Thyroid gland (tissue), 4 donors: ENCODE measurements at places on chromosomes 4 and X. TPM values are rescaled to one million over a fixed set of nuclear protein-coding genes. Genes with fewer than 3 reads are reported as not detected.

GRCh38 chr4:172740434-172740833, 428.2 kb upstream of the GALNT7 start:
- DNase-seq: no peak

DNA sequence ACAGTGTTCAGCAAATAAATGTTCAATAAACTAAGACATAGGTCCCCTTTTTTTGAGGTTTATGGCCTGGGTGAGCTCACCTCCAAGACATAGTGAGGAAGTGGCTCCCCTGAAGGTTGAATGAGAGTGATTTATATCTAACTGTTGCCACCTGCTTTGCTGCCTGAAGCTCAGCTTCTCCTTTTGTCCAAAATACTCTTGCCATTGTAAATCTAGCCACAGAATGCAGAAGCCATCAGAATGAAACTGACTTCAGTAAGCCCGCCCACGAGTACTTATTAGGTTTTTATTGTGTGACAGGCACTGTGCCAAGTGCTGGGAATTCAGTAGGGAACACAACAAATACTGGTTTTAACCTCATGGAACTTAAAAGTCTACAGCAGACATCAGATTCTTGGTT, 18.0 kb downstream of the SPINK2 start:
- DNase-seq: peak; percentile 61

DNA sequence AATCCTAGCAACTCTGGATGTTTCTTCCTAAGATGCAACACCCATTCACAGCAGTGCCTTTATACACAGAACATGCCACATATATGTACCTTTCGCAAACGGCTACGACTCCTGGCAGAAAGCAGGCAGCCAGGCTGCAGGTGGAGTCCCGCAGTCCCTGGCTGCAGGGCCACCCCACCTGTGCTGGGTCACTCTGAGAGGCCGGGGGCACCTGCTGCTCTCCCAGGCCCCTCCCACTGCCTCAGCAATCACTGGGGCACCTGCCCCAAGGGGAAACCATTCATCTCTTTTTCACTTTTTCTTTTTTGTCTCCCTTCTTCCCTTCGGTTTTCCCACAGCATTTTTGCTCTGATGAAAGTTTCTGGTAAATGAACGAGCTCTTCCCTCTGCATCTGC, 28.0 kb downstream of the RNF212 start:
- no peak for DNase-seq

DNA sequence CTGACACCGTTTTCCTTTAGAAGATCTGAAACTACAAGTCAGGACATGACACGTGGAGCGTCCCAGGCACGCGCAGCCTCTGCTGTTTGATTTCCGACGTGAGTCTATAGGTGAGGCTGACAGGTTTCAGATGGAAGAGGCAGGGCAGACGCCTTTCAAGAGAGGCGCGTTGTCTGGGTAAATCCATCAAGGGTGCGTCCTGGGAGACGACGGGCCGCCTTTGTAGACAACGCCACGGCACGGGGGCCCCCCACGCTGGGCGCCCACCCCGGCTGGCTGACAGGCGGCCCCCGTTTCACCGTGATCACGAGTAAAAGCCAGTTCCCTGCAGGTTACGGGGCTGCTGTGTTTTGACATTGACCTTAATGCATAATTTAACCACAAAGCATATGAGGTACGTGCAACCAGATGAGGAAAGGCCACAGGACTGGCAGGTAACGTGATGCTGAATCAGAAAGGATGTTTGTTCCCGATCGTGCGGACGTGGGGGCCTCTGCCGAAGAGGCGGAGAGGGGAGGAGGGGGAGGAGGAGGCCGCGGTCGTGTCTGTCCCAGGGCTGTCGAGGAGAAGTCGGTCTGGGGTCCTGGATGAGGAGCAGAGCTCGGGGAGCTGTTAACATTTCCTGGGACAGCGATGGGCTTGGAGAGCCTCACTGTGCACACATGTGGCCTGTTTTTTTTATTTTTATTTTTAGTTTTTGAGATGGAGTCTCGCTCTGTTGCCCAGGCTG, 51.1 kb upstream of the PPP2R3B start:
- no peak for DNase-seq

DNA sequence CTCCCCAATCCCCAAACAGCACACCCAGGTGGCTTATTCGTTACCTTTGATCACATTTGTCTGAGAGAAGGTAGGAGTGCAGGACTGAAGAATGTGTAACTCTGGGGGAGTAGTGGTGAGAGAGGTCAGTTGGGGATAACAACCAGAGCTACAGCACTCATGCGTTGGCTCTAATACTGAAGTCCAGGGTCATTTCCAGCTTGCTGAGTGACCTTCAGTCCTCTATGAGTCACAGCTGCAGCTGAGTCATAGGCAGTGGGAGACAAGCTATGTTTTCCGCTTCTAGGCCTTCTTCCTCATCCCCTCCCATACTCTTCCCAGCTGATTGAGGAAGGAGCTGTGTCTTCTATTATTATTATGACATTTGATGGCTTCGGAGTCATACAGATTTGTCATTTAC, 31.6 kb upstream of the CT47C1 start:
- DNase-seq: peak; percentile 6

- no peak for DNase-seq
Observed at GRCh38 chrX:136689436-136689835, 41.5 kb downstream of the CD40LG start.

DNA sequence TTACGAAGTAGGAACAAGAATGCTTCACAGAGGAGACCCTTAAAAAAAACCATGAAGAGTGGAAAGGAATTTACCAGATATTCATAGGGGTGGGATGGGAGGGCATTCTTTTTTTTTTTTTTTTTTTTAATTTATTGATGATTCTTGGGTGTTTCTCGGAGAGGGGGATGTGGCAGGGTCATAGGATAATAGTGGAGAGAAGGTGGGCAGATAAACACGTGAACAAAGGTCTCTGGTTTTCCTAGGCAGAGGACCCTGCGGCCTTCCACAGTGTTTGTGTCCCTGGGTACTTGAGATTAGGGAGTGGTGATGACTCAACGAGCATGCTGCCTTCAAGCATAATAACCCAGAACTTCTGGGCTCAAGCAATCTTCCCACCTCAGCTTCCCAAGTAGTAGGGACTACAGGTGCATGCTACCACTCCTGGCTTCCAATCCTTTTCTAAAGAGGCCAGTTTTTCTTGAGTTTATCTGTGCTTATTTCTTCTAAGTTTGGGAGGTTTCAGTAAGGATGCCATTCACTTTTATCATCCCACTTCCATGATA, 65.9 kb upstream of the OGT start:
- no peak for DNase-seq

DNA sequence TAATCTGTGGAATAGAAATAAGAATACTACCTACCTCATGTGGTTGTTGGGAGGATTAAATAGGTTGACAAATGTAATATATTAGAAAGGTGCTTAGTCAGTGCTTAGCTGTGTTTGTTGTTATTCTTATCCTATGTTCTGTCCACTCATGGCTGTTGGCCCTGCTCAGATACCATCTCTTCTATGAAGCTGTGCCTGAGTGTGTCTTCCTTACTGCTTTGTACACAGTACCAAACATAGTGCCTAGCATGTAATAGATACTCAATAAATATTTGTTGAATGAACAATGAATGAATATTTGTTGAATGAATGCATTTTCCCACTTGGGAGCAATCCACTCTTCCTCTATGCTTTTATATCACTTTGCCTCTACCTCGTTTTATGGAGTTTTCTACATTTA, 57.2 kb downstream of the NHS start:
- no peak for DNase-seq

- DNase-seq: no peak
Observed at GRCh38 chr4:155657985-155658680, 8.5 kb upstream of the GUCY1A1 start.

DNA sequence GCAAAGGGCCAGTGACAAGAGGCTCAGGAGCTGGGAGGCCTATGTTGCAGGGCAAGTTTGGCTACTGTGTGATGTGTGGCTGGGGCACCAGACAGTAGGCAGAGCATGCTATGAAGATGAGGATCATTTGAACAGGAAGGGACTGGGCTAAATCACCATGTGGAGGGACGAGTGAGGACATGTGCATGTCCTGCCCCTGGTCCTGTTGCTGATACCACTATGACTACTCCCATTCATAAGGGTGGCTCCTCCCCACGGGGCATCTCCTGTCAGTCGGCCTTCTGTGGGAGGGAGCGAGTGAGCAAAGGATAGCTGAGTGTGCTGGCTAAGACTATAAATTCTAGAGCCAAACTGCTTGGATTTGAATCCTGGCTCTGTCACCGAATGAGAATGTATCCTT, 139.2 kb downstream of the TMEM164 start:
- DNase-seq: no peak

GRCh38 chr4:86393749-86394148, 33.9 kb upstream of the MAPK10 start:
- DNase-seq: no peak

DNA sequence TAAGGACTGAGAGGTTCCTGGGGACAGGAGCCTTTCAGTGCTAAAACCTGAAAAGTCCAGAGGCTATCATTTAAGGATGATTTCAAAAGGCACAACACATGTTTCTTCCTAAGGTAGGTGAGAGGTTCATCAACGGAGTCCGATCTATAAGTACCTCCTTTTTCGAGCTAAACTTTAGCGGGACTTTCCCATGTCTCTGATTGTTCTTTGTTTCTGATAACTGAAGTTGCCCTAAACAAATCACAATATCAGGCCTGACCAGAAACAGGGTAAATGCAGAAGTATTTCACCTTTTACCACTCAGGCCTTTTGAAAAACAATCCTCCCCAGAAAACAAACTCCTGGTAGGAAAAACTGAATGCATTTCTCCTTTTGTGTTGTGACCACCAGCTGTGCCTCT, 17.6 kb downstream of the PIR start:
- no peak for DNase-seq

- no peak for DNase-seq
Observed at GRCh38 chr4:30768277-30768676, 48.1 kb downstream of the PCDH7 start.

DNA sequence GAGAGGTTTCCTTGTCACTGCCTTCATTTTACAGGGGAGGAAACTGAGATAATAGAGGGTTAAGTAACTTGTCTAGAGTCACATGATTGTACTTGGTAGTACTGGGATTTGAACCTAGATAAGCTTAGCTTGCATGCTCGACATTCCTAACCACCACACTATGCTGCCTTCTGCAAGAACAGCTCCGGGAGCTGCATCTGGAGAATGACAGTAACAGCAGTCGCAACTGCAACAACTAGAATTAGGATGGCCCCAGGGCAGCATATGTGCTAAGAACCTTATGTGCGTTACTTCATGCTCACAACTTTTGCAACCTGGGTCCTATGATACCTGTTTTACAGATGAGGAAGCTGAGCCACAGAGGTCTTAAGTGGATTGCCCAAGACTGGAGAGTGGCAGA, 89.5 kb upstream of the LCORL start:
- DNase-seq: no peak

DNA sequence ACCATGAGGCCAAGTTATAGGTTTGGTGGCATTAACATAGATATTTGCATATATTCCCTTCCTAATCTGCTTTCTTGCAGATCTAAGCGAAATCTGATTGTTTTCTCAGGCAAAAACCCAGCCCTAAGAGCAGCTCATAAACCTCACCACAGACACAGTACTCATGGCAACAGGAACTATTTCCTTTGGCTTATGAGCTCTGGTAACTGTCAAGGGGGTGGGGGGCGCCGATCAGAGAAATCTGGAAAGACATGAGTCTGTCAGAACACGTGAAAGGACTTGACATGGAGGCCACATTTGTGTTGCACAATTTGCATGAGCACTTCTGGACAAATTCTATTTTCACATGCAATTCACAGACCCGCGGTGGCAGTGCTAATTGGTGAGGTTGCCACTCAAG, 83.7 kb downstream of the MGST2 start:
- no peak for DNase-seq

GRCh38 chrX:120660637-120661036, 30.8 kb upstream of the C1GALT1C1 start:
- DNase-seq: no peak

DNA sequence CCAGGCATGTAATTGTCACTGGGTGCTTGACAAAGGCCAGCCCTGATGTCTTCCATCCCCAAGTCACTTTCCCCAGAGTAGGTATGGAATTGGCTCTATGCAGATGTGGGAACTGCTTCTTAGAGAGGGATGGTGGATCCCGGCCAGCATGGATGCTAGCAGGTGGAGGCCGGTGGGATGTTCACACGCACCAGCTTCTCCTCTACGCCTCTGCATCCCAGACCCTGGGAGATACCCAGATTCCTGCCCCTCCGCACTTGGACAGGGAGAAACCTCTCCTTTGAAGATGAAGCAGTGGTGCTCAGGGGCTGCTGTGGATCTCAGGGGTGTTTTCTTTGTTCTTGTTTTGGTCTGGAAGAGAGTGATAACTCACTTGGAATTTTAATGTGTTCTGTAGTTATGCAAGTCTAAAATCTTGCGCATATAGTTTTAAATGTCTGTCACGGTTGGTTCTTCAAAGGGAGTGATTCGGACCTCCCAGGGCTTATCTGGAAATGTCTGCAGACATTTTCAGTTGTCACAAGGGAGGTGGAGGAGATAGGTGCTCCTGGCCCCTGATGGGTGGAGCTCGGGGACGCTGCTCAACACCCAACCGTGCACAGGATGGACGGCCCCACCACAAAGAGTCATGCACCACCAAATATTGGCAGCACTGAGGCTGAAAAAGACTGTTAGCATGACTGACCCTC, 308.0 kb downstream of the DHRSX start:
- DNase-seq: no peak

DNA sequence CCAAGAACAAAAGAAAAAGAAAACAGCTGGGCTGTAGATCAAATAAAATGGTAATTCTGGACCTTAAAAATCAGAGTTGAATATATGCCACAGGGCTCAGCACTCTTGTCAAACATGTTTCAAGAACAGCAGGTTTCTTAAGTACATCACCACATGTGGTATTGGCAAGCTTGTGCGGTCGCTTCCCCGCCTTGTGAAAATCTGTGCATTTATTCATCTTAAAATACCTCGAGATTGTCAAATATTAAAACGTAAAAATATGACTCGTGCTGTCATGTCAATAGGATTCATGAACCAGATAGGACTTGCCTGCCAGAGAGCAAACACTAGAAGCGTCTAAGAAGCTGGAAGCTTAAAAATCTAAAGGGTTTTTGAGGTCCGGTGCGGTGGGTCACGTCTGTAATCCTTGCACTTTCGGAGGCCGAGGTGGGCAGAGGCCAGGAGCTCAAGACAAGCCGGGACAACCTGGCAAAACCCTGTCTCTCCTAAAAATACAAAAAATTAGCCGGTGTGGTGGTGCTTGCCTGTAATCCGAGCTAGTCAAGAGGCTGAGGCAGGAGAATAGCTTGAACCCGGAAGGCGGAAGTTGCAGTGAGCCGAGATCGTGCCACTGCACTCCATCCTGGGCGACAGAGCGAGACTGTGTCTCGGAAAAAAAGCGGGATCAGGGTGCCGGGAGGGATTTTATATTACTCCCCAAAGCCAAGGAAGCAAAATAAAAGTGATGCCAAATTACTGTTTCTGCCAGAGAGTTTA, 40.2 kb upstream of the TMEM154 start:
- no peak for DNase-seq

- no peak for DNase-seq
Observed at GRCh38 chr4:89752932-89753598, 83.9 kb downstream of the SNCA start.

The PDCL2 gene
- not detected for total RNA-seq

The SRPX gene
- total RNA-seq: 135 TPM

The SHISA3 gene
- 4.8 TPM for total RNA-seq

The TEX13B gene
- total RNA-seq: not detected

The CT83 gene
- not detected for total RNA-seq

The MGAT4D gene
- not detected for total RNA-seq

The F8A2 gene
- not detected for total RNA-seq

The TMSB15C gene
- 1.0 TPM for total RNA-seq

The GLRA2 gene
- total RNA-seq: not detected

The LGI2 gene
- total RNA-seq: 3.7 TPM

The TCP11X2 gene
- total RNA-seq: not detected

The AKAP14 gene
- total RNA-seq: not detected

The HSFX4 gene
- not detected for total RNA-seq

The CCDC160 gene
- not detected for total RNA-seq

The CTAG1A gene
- not detected for total RNA-seq

The ZDHHC9 gene
- 24.3 TPM for total RNA-seq
